Left lung (tissue), 14 donors: ENCODE measurements at places on chromosomes 13 and 19. TPM values are rescaled to one million over a fixed set of nuclear protein-coding genes. Genes with fewer than 3 reads are reported as not detected.
A peak's percentile ranks its signal among the peaks of the same experiment; 100 is the strongest.

GRCh38 chr19:43524922-43525835 is 1.8 kb downstream of the ETHE1 start:
- DNase-seq = peak; percentile 85

- DNase-seq = no peak
Observed at GRCh38 chr13:62643007-62643483, 1227.4 kb upstream of the PCDH20 start.

DNA sequence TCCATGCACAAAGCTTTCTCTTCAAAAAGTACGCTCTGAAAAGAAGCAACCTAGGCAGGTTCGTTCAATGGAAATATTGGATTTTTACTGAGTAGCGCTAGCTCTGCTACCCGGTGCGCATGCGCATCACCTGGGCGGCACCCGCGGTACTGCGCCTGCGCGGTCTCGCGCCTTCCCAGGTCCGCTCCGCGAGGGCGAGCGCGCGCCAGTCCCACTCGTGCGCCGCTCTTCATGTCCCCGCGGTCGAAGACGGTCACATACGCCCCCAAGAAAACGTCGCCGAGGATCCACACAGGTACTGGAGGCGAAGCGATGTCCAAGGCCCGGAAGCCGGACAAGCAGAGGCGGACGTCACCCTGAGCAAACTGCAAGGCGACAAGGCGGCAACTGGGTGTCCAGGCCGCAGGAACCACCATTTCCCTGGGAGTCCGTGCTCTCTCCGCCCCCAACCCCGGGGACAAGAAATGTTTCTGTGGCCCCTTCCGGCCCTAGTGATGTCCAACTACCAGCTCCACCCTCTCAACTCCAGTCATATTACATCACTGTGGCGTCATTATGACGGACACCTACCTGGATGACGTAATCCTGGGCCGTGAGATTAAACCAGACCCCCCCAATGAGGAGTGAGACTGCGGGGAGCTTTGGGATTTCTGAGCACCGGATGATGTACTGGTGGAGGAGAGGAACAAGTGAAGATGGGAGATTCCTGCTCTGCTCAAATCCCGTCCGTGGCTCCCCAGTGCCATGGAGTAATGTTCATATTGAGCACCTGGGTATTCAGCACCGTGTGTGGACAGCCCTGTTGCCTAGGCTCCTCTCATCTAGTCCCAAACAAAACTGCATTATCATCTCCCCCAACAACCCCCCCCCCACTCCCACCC is 4.8 kb upstream of the KCNC3 start:
- peak; percentile 91 for DNase-seq

GRCh38 chr13:73880365-73880764 is 253.8 kb downstream of the KLF12 start:
- no peak for DNase-seq

DNA sequence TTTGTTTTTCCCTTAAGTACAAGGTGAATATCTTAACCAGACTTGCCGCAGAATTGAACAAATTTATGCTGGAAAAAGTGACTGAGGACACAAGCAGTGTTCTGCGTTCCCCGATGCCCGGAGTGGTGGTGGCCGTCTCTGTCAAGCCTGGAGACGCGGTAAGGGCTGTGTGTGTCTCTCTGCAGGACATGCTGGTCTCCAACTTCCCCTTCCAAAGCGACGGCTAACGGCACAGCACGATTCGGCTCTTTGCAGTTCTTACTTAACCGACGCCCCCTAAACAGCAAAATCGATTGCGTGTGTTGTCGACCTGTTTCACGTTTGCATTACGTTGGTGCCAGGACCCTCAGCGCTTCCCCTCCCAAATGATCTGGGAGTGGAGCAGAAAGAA is 73.2 kb downstream of the GGACT start:
- DNase-seq = no peak

GRCh38 chr19:58356766-58357480 is 3.6 kb upstream of the A1BG start:
- no peak for DNase-seq

DNA sequence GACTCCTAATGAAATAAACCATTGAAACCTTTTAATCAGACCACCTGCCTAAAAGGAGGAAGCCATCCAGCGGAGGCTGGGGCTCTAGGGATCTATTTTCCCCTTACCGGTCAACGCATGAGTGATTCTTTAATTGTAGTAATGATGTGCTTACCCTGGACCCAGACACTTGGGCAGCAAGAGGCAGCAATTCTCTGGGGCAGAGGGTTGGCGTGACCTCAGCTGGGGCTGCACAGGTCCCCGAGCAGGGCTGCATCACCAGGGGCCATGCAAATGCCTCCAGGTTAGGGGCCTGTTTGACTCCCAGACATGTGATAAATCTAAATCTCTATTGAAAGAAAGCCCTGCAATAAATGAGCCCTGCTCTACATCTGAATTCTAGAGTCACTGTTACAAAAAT is 194.2 kb upstream of the TSHZ3 start:
- no peak for DNase-seq

- no peak for DNase-seq
Observed at GRCh38 chr19:19820774-19821320, 703 bp downstream of the ZNF506 start.

- DNase-seq = peak; percentile 32
Observed at GRCh38 chr13:114109641-114110041, 22.8 kb downstream of the RASA3 start.

DNA sequence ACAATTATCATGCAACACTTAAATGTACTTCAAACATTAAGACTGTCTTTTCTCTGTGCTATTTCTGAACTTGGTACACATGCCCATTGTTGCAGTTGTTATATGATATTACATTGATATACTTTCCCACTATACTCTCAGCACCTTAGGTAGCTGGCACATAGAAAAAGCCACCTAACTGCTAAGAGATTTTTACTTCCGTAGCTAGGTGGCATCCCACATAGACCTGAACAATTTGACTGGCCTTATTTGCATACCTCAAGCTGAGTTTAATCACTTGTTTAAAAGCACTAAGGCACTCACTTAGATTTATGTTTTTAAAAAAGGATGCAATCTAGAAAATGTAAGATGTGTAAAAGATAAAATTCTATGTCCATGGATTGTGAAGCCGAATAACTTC is 194.2 kb downstream of the POU4F1 start:
- no peak for DNase-seq

DNA sequence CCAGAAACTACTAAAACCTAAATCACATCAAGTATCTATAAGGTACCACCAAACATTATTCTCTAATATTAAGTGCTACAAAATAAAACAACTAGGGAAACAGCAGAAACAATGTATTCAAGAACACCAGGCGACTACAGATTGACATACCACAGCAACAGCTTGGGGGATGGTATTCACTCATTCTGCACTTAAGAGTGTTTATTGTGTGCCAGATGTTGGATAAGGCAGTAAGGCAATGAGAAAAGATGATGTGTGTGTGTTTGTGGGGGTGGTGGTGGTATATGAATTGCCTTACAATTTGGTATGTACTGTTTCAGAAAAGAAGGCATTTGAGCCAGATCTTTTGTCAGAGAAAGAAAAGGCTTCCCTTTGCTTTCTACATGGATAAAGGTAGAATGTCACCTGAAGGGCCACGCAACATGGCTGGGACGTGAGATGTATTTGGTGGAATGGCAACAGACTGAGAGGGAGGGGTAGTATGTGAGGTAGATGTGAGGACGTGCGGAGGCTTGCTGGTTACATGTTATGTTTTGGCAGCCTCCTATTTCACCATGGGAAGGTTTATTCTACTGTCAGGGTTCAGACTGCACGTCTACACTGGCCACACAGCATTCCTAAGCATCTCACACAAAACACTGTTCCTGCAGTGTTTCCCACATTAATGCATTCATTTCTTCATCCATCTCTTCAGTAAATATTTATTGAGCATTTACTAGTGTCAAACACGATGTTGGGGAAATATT is 300.7 kb downstream of the KLF12 start:
- DNase-seq = no peak

- DNase-seq = no peak
Observed at GRCh38 chr19:42378225-42379215, 11.6 kb downstream of the CNFN start.

SELENOV gene
- total RNA-seq = not detected

DNA sequence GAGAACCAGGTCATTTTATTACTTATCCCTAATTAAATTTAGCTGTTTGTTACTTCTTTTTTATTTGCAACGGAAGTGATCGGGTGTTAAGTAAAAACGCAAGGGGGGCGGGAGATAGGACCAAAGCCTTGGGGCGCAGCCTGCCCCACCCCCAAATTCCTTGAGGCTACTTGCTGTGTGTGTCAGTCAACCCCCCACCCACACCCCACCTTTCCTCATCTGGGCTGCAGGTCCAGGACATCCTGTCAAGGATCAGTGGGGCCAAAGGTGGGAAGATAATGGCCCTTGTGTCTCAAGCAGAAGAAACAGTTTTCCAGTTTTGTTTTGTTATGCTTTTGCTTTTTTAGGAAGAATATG is 1.2 kb upstream of the FOXO1 start:
- DNase-seq = no peak

DNA sequence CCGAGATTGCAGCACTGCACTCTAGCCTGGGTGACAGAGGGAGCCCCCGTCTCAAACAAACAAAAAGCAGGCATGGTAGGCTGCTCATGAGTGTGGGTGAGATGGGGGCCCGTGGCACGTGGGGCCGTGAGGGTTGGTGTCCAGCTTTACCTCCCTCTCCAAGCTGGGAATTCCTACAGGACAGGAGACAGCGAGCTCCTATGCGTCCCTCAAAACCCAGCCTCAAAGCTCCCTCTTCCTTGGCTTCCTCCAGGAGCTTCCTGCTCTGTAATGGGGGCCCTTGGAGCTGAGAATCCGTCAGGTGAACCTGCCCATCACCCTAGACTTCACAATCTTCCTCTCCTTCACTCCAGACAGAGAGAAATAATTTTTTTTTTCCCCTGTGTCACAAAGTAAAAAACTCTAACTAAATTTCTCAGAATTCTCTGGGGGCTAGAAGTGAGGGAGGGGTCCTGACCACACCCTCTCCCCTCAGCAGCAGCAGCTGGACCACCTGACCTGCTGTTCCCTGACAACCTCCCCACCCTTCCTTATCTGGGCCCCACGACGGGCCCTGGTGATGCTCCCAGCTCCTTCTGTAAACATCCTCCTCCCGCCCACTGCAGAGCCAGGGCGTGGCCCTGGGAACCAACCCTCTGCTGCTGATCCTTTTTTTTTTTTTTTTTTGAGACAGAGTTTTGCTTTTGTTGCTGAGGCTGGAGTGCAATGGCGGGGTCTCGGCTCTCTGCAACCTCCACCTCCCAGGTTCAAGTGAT is 22.1 kb upstream of the WDR18 start:
- peak; percentile 72 for DNase-seq

- DNase-seq = peak; percentile 44
Observed at GRCh38 chr13:111114362-111115060, 599 bp upstream of the ARHGEF7 start.

PPFIA3 gene
- total RNA-seq = 6.6 TPM

DNA sequence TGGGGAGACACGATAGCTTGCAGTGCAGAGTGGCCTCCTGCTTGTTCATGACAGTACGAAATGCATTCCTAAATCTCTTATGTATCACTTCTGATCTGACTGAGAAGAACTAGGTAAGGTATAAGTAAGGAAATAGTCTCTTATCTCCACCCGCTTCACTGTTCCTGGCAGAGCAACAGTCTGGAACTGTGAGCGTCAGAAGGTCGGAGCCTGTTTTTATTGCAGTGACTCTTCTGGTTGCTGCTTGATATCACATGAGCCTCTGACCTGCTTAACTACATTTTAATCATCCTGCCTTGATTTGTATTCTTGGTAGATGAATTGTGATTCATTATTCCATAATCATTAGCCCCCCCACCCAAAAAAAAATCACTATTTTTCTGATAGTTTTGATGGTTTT is 69.0 kb downstream of the COL4A2 start:
- DNase-seq = no peak
